ENCODE measurements at places on chromosomes 1 and 21.

DNA sequence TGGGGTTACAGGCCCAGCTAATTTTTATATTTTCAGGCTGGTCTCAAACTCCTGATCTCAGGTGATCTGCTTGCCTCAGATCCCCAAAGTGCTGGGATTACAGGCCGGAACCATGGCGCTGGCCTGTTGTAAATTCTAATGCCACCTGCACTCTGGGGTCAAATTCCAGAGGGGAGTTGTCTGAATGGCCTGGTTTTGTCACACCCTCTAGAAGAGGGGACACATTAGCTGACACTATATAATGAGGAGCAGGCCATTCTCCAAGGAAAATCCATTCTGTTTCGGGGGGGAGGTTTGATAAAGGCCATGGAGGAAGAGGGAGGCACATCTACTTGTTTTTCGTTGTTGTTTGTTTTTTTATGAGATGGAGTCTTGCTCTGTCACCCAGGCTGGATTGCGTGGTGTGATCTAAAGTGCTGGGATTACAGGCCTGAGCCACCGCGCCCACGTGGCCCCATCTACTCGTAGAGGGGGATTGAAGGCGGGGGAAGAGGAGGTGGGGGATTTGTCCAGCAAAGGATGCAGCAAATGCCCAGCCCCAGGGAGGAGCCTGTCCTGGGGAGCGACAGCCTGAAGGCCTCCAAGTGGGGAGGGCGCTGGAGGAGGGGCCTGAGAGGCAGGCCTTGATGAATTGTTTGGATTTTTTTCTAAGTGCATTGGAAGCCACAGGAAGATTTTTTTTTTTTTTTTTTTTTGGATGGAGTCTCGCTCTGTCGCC is 78.4 kb upstream of the SLC45A1 start:
- DNase-seq, result no peak

- no peak for DNase-seq
These were observed 22.9 kb downstream of the OVGP1 start for GRCh38 chr1:111404588-111404987.

- DNase-seq, result no peak
These were observed 124.8 kb downstream of the TMEM53 start for GRCh38 chr1:44549510-44549909.

- no peak for DNase-seq
These were observed 5.4 kb downstream of the TRIM62 start for GRCh38 chr1:33176362-33176850.

- DNase-seq, result no peak
These were observed 7.5 kb upstream of the TFF2 start for GRCh38 chr21:42358261-42358660.

DNA sequence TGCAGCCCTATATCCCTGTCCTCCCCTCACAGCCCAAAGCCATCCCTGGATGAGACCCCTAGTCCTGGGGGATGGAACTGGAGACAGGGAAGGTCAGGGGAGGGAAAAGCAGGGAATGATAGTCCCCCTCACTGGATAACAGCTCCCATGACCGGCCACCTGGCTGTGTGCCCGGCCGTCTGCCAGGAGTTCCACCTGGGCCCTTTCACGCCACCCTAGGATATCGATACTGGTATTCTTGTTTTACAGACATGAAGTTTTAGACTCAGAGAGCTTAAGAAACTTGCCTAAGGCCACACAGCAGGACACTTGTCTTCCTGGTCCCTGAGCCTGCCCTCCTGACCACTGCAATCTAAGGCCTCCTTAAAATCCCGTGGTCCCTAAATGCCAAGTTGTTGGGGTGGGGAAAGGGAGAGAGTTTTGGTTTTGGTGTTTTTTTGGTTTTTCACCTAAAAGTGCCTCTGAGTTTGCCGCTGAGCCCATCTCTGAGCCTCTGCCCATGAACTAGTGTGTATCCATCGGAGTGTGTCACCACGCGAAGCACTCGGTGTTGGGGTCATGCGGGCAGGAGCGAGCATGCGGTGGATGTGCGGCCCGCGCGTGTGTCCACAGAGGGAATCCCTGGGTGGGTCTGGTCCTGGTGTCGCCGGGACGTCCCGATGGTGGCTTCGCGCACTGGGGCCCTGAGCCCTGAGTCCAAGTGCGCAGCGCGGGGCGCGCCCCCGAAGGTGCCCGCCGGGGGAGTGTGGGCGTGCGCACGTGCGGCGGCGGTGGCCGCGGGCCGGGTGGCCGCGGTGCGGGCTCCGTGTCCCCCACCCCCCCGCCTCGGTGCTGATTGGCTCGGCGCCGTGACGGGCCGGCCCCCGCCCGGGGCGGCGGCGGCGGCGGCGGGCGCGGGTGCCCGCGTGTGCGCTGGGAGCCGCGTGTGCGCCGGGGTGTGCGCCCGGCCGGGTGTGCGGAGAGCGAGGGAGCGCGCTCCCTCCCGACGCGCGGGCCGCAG is at the start of gene EPHA8:
EPHA8 (plus strand) TSS at position 906 of the 1,000 bp plus-strand sequence. CDS start 147 bp downstream, outside the sequence.
- DNase-seq, result no peak

GRCh38 chr1:57832612-57833011 is 408.8 kb upstream of the DAB1 start:
- no peak for DNase-seq

- no peak for DNase-seq
These were observed 14.3 kb upstream of the SEC16B start for GRCh38 chr1:177984136-177984525.

DNA sequence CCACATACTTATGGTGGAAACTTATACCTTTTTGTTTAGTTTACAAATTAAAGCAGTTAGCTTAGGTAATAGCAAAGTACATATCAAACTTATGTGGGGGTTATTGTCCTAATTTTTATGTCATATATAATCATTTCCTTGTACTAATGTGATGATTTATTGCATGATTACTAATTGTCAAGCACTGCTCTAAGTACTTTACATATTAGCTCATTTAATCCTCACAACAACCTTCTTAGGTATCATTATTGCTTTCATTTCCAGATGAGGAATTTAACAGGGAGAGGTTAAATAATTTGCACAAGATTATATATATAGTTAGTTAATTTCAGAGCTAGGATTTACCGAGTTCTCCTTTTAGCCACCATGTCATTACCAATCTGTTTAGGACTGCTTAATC is 11.9 kb upstream of the SSX2IP start:
- no peak for DNase-seq

DNA sequence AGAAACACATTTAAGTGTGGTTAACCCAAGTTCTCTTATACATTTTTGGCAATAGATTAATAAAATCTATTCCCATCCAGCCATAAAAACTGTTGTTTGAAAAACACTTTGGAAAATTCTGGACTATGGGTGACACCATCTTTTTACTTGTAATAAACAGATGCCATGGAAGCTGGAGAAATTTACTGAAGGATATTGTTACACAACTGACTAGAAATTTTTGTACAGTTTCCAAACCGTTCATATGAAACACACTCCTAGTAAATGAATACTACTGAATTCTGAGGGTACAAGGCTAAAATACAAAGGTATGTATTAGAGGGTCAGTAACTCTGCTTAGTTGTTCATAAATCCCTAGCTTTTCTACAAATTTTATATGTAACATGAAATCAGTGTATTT is 48.7 kb downstream of the TRIM33 start:
- no peak for DNase-seq

DNA sequence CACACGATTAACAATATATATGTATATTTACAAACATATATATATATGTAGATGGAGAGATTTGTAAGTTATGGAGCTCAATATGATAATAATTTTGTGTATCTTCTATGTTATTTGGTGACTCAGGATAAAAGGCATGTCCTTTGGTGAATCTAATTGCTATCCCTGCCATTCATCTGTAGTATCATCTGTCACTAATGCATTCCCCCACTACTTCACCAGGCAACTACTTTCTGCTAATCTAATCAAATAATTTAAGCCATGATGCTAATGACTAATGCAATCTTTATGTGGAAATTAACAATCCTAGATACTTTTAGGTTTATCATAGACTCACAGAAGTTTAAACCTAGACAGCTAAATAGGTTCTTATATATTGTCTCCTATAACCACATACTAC is 1074.5 kb downstream of the PLA2G4A start:
- DNase-seq, result no peak

GRCh38 chr1:185850366-185850765 is 116.2 kb downstream of the HMCN1 start:
- DNase-seq, result no peak

DNA sequence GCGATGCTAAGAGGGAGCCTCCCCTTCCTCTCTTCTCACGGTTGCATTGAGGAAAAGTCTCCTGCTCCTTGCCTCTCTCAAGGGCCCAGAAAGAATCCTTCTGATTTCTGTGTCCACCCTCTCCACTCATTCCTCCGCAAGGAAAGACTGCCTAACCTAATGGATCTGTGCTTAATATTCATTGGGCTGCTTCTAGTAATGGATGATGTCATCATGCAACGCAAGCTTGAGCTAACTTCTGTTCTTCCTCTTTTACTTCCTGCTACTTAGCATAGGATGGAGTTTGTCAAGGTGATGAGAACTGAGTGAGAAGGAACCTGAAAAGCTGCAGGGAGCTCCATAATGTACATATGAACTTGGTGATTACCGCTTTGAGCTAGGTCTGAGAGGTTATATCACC is 35.2 kb upstream of the HMGB4 start:
- no peak for DNase-seq

GRCh38 chr1:38565020-38565491 is 294.5 kb downstream of the RRAGC start:
- DNase-seq, result no peak

- DNase-seq, result no peak
These were observed 7.5 kb downstream of the TOR1AIP1 start for GRCh38 chr1:179889589-179889988.

DNA sequence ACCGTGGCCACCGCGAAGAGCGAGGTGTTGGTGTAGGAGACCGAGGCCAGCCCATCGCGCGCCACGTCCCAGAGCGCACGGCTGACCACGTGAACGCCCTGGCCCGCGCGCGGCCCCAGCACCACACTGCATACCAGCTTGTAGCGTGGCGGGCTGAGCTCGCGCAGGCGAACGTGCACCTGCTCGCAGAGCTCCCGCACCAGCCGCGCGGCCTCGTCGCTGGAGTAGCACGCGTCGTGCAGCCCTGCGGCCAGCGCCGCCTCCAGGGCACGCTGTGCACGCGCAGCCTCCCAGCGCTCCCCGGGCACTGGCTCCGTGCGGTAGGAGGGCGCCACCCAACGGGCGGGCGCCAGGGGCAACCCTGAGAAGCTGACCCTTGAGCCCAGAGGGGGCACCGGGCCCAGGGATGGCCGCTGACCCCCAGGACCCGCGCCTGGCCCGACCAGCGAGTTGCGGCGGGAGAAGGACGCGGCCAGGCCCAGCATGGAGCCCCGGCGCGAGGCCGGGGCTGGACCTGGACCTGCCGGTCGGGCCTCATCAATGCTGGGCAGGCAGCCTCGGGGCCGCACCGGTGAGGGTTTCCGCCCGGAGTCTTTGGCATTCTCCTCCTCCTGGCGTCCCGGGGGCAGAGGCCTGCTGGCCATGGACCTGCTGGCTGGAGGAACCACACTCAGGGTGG is 987 bp downstream of the DYNLT4 start:
- DNase-seq, result peak; percentile 41

- DNase-seq, result no peak
These were observed 83.9 kb downstream of the DYRK1A start for GRCh38 chr21:37450445-37450941.

DNA sequence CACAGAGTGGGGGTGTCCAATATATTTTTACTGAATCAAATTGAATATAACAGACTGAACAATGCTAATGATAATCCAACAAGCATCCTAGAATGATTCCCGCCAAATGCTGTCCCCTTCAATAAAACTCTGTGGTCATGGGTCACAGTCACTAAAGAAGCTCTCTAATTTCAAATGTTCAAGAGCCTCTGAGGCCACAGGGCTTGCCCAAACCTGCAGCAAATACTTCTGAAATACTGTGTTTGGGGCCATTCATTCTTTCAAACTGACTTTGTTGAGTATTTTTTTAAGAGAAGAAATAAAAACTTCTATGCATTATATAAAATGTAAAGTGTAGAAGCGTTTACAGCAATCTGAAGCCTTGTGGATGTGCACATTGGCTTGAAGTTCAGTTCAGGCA is 7.6 kb upstream of the BEND5 start:
- DNase-seq, result no peak

DNA sequence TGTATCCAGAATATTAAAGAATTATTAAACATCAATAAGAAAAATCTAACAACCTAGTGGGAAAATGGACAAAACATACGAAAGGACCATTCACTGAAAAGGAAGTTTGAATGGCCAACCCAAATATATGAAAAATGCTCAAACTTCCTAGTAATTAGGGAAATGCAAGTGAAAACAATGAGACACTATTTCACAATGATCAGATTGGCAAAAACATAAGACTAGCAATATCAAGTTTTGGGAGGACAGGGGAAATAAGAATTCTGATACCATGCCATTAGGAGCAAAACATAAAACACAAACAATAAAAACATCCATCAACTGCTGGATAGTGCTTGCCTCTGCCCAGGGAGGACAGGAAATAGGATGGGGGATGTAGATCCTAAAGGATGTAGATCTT is 14.3 kb downstream of the XCL2 start:
- DNase-seq, result no peak

GRCh38 chr1:185654199-185654951 is 79.8 kb upstream of the HMCN1 start:
- no peak for DNase-seq

GRCh38 chr1:222285526-222285925 is 262.4 kb downstream of the HHIPL2 start:
- no peak for DNase-seq

DNA sequence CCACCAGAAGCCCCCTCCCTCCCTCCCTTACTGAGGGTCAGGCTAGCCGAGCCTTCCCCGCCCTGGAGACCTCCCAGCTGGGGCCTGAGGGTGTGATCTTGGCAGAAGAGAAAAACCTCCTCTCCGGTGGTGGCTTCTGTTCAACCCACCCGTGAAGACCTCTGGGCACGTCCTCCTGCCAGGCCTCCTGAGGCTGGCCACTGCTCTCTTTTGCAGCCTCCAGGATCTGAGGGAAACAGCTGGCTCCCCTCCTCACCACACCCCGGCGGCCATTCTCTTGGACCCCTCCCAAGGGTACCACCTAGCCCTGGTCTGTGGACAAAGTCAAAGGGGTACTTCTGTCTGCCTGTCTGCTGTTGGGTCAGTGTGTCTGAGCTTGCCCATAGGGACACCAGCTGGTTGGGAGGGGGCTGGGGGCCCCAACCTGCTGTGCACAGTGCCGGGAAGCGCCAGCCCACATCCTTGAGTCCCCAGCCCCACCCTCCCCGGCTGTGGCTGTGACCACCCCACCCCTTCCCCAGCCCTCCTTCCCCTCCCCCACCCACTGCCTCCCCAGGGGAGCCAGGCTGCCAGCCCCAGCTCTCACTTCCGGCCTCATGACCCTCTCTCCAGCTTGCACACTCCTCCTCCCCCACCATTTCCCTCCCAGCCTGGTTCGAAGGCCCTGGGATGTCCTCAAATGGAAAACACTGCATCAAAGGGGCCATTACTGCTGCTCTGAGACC is 48.1 kb downstream of the AHDC1 start:
- DNase-seq, result peak; percentile 58

GRCh38 chr1:38818175-38818976 is 41.2 kb downstream of the RRAGC start:
- DNase-seq, result peak; percentile 72

- no peak for DNase-seq
These were observed at the start of gene S100A2 for GRCh38 chr1:153565529-153566374. S100A2 (minus strand) TSS chr1:153565844; CDS start chr1:153563877, 1,967 bp downstream.
